AG08395 (cell line): ENCODE measurements at places on chromosomes 12 and 14.

GRCh38 chr14:61927520-61927919, 165.3 kb downstream of the SNAPC1 start:
- peak; percentile 20 for DNase-seq

DNA sequence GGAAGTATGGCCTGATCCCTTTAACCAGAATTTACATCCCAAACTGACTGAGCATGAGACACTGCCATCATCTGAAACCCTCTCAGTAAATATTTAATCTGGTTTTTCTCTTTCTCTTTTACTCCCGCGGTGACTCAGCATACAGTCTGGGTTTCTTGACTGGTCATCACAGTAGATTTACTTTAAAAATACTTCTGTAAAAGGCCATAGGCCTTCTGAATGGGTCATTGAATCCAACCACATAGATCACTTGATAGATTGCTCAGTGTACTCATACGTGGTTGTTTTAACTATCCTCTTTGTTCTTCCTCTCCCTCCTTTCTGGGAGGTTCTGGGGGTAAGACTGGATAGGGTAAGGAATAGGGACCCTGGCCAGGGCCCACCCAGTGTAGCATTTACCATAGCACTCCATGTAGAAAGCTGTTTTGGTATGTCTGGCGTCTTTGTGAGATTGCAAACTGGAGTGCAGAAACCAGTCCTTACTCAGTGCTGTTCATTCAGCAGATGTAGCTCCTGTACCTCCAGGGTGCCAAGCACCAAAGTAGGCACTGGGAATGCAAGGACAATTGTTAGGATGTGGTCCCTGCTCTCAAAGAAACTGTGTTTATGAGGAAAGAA, 165.7 kb downstream of the SRGAP1 start:
- peak; percentile 8 for DNase-seq

DNA sequence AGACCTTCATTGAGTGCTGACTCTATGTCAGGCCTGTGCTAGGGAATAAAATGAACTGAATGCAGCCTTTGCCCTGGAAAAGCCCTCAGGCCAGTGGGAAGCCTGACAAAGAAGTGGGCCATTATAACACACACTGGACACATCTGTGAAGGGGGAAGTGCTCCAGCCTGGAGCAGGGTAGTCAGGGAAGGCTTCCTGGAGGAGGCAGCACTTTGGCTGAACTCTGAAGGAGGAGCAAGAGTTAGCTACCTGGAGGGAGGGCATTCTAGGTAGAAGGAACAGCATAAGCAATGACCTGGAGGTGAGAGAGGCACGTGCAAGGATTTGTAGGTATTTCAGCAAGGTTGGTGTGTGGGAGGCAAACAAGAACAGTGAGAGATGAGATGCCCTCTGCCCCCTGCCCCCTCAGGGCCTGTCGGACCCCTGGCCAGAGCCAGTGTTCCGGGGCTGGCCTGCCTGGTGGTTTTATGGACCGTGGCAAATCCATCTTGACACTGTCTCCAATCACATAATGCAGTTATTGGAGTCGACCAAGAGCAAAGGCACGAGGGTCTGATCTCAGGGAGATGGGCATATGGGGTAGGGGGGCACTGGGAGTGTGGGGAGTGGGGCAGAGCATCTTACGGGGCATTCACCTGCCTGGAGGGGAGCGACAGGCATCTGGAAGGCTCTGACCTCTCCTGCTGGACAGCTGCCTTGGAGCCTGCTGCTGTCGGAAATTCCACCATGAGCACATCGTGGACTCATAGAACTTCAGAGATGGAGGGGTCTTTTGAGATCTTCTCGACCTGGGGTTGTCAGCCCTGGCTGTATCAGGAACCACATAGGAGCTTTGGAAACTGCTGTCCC, 2.7 kb upstream of the FAM222A start:
- no peak for DNase-seq

DNA sequence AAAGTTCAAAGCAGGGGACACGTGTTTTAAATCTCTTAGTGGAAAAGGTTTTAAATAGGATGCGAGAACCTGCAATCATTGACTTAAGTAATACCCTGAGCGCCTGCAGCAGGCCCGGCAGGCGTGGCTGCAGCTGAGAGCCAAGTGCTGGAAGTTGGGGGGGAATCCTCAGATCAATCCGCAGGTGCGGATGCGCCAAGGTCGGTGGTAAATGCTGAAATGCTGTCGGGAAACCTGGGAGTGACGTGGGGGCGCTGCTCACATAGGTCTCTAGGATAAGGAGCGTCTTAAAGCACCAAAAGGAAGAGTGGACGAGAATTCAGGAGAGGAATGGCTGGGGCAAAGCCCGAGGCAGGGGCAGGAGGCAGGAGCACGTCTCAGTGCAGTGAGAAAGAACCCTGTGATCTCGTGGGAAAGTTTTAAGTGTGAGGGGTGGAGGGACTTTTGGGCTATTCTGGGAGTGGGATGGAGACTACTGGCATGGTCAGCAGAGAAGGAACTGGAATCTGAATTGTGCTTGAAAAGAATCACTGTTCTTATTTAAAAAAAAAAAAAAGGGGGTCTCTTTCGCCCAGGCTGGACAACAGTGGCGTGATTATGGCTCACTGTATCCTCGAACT, 883 bp upstream of the CDCA4 start:
- DNase-seq = no peak

DNA sequence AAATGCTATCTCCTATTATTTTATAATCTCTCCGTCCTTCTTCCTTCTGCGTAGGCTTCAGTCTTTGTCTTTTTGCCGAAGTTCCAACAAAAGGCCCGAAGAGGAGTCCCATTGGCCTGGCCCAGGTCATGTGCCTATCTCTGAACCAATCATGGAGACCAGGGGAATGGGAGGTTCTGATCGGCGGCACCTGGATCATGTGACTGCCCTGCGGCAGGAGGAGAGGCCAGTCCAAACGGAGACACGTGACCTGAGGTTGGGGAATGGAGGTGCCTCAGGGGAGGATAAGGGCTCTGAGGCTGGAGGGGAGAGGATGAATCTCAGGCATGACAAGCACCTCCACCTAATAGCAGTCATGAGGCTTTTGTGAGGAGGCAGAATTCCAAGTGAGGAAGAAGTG, 86.0 kb downstream of the AACS start:
- DNase-seq = no peak

GRCh38 chr14:69755784-69756183, 11.2 kb upstream of the SRSF5 start:
- DNase-seq = no peak

- no peak for DNase-seq
These were observed 21.1 kb downstream of the BRI3BP start for GRCh38 chr12:125014526-125014925.

GRCh38 chr12:52080403-52081251, 1.1 kb downstream of the SMIM41 start:
- DNase-seq = no peak

DNA sequence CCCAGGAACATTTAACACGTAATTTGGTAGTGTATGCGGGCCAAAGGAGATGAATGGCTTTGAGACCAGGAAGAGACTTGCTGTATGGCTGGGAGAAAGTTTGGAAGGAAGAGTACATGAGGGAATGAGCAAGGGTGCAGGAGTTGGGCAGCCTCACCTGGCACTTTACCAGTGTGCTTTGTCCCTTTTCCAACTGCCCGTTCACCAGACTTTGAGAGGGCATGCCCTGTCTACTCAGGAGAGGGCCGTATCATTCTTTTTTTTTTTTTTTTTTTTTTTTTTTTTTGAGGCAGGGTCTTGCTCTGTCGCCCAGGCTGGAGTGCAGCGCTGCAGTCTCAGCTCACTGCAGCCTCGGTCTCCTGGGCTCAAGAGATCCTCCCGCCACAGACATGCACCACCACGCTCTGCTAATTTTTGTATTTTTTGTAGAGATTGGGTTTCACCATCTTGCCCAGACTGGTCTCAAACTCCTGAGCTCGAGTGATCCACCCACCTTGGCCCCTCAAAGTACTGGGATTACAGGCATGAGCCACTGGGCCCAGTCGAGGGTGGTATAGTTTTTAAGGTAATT, 6.5 kb downstream of the DYNC1H1 start:
- no peak for DNase-seq

GRCh38 chr12:45336331-45336730, 120.4 kb downstream of the ANO6 start:
- peak; percentile 25 for DNase-seq

DNA sequence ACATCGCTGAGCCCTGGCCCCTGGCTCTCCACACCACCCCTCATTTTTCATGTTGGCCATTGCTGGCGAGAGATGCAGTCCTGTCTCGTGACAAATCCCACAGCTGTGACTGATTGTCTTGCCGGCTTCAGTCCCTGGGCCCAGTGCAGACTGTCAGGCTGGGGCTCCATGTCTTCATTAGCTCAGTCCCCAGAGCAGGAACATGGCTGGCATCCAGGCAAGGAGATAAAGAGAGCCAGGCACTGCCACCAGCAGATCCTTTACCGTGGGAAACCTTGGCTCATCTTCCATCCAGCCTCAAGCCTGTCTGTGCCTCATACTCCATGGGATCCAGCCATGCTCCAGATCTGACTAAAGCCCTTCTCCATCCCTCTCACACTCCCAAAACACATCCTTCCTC, 284.7 kb upstream of the FKBP4 start:
- no peak for DNase-seq

DNA sequence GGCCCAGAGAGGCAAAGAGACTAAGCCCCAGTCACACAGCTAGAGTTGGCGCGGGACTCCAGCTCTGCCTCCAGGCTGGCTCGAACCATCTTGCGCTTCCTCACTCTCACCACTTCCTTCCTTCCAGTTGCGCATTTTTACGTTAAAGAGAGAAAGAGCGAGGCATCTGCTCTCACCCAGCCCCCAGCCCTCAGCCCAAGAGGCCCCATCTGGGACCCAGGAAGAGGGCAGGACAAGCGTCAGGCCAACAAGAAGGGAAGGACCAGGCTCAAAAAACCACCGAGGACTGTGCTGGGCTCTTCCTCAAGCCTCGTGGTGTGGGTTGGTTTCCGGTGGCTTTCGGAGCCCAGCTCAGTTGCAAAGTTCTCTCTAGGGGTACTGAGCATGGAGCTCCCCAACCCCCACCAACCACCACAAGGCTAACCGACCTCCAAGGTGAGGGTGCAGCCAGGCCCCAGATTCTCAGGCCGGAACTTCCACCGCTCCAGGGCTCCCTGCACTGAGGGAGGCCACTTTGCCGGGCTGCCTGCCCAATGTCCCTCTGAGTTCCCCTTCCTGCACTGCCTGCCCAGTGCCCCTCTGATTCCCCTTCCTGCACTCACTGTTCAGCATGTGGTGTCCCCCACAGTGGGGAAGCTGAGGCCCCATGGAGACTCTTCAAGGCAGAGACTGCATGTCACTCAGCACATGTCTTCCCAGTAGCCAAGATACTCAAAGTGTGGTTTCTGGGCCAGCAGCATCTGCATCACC, 35.9 kb downstream of the TESC start:
- no peak for DNase-seq

- DNase-seq = no peak
These were observed 3.9 kb upstream of the TMEM63C start for GRCh38 chr14:77177702-77178101.

DNA sequence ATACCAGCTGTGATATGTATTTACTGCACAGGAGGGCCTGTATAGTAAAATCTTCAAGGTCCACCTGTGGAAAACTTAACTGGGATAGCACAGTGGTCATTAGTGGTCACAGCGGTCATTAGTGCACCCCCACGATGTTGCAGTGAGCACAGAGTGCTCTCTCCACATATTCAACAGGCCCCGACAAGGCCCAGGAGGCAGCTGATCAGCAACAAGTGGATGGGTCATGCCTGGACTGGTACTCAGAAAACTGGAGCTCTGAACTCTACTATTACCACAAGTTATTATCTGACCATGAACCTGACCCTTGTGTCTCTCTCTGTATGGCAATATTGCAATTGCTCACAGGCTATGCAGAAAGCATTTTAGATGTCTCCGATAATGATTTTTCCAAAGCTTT, 129.5 kb downstream of the SLC35F4 start:
- no peak for DNase-seq
